ENCODE measurements at places on chromosomes 16 and 17.

- no peak for DNase-seq
Observed at GRCh38 chr17:2050300-2051060, 4.4 kb upstream of the HIC1 start.

GRCh38 chr17:15213381-15214087, 51.6 kb downstream of the PMP22 start:
- DNase-seq: no peak

DNA sequence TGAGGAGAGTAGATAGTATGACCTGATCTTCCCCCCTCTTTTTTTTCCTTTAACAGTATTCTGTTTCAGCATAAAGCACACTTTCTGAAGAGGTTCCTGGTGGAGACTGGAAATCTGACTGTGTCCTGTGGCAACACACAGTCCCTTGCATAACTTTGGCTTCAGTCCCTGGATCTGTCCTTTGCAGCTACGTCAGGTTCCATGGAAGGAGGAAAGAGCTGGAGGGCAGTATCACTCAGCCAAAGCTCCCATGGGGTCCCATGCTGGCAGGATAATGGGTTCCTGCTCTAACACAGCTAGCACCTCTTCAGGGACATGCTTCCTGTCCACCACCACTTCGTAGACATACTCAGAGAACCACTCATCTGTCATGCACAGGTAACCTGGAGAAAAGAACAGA, 13.3 kb upstream of the SLC6A4 start:
- no peak for DNase-seq

- no peak for DNase-seq
Observed at GRCh38 chr17:72613396-72613795, 479.1 kb downstream of the SLC39A11 start.

DNA sequence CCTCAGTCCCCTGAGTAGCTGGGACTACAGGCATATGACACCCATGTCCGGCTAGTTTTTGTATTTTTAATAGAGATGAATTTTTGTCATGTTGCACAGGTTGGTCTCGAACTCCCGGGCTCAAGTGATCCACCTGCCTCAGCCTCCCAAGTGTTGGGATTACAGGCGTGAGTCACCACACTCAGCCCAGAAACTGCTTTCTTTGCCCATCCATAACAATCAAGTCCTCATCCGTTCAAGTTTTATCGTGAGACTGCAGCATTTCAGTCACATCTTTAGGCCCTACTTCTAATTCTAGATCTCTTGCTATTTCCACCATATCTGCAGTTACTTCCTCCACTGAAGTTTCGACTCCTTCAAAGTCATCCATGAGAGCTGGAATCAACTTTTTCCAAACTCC, 6.4 kb downstream of the NPRL3 start:
- no peak for DNase-seq

DNA sequence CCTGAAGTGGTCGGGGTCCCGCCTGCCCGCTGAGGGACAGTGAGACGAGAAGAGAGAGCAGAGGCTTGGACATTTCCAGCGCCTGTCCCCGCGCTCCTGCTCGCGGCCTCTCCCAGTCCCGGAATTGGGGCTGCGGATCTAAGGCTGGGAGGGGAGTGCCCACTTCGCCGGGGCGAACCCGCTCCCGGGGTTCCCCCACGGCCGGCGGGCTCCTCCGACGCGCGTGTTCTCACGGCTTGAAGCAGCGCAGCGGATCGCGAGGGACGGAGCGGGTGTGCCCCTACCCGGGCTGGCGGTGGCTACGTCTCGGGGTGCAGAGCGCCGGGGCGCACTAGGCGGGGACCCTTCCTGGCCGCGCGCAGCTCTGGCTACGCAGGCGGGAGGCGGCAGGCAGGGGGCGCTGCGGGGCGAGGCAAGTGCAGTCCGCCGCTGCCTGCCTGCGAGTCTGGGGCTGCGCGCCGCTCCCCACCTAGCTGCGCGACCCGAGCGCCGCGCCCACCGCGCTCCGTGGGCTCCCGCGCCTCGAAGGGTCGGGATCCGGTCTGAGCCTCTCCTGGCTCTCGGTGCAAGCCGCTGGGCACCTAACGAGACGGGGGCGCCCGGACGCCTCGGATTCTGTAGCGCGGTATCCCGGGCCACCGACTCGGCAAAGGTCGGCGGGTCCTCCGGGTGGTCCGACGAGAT, 1.2 kb downstream of the NGFR start:
- DNase-seq: peak; percentile 88

DNA sequence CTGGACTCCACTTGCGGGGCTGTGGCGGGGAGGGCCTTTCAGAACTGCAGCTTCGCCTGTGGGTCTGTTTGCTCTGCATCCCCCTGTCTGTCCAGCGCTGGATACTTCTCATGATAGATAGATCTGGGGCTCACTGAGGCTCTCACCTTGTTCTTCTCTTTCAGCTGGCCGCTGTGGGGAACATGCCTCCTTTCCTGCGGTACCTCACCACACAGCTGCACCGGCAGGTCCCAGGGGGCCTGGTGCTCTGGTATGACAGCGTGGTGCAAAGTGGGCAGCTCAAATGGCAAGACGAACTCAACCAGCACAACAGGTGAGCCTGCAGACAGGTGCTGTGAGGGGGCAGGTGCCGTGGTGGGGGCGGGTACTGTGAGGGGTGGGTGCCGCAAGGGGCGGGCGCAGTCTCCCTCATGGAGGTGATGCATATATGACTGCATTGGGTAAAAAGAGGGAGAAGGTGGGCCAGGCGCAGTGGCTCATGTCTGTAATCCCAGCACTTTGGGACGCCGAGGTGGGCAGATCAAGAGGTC, 6.2 kb downstream of the ENGASE start:
- DNase-seq: no peak

DNA sequence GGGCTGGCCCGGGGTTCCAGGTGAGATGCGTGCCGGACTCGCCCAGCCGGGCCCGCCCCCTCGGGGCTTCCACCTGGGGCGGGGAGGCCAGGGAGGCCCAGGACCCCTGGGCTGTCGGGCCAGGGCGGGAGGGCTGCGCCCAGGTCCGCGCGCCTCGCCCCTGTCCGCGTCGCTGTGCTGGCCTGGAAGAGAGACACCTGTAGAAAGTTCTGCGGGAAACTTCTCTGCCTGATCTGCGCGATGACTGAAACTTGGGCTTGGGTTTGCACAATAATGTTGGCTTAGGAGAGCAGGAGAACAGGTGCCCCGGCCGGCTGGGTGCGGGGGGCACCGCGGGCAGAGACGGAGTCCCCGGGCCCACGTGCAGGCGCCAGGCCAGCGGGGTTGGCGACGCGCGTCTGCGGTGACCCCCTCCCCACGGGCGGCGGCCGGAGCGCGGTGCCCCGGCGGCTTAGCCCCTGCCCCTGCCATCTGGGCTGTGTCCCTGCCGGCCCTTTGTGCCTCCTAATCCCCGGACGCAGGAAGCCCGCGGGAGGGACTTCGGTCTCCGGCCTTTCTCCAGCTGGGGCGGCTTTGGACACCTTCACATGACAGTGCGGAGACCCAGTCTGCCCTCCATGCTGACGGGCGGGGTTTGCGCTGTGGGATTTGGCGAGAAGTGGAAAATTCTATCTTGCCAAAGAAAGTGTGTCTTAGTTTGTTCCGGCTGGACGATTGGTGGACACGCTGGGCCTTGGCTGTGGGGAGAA, 483 bp downstream of the LLGL2 start:
- no peak for DNase-seq

DNA sequence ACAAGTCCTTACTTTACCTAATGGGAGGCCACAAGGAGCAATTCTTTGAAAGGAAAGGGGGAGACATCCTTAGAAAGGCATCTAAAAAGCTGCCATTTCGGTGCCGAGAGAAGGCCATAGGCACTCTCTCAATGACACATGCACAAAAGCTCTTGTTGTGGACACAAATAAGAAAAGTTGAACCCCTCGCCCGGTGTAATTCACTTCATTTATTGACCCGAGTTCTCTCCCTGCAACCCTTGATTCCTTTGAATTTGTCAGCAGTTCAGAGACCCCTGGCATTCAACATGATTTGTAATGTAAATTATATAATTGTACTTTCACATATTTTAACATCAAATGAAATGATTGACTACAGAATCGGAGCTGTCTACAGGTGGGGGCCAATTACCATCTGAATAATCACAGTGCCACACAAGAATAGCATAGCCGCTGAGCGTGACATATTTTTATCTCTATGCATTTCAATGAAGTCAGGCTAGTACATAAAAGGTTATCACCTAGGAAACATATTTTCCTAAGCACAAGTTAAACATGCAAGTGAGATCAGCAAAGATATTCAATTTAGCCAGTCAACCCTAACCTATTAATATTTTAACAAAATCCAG, 66.7 kb downstream of the IRX6 start:
- no peak for DNase-seq

- DNase-seq: no peak
Observed at GRCh38 chr16:75231570-75231969, 12.8 kb downstream of the CTRB1 start.

DNA sequence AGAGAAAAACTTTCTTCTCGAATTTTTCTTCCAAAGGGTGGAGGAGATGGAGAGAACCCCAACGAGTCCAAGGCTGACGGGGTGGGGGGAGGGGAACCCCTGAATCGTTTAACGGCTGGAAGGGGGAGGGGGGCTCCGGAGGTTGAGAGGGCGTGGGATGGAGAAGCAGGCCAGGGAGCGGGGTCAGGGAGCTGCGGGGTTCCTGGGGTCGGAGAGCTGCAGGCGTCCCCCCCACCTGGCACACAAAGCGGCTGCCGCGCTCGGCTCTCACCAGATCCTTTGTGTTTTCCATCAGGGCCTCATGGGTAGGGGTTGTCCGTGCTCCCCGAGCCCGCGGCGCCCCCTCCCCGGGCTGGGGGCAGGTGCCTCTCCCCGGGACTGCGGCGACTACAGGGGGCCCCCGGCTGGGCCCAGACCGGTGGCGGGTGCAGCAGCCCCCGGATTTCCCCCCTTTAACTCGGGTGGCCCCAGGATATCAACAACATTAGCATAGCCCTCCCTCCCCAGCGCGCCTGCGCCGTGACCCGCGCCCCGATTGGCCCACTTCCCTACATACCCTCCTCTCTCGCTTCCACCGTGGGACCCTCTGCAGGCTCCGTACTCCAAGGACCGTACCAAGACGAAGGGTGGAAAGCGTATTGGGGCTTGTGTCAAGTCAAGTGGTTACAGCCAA, at the start of gene MBTD1:
Gene MBTD1, minus strand, starts transcription at position 486 of the 673 bp plus-strand sequence. CDS start 34,888 bp downstream, outside the sequence.
- peak; percentile 92 for DNase-seq

GRCh38 chr16:11986521-11987057, 10.1 kb downstream of the SNX29 start:
- no peak for DNase-seq

DNA sequence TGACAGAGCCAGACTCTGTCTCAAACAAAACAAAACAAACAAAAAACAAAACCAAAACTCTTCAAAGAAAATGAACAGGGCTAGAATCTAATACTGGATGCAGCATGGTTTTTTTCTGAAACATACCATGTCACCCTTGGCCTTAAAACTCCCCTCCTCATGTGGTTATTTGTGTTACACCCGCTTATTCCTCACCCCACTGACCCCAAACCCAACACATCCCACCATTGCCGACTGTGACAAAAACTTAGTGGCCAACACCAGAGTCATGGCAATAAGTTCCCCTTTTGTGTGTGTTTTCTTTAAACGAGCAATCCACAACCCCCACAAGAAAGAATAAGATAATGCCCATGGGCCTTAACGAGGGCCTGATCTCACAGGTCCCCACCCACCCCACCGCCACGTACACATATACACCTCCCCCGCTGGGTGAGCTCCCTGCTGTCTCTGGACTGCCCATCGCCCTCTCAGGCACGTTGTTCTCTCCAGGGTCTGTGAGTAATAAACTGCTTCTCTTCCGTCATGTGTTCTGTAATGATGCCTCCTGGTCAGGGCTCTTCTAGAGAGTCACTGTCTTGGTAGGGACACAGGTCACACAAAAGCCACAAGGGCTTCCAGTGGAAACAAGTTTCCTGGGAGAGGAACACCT, 16.8 kb upstream of the ENGASE start:
- no peak for DNase-seq

- no peak for DNase-seq
Observed at GRCh38 chr16:49414671-49415070, 41.1 kb downstream of the C16orf78 start.

GRCh38 chr16:12132850-12133440, 156.4 kb downstream of the SNX29 start:
- no peak for DNase-seq

DNA sequence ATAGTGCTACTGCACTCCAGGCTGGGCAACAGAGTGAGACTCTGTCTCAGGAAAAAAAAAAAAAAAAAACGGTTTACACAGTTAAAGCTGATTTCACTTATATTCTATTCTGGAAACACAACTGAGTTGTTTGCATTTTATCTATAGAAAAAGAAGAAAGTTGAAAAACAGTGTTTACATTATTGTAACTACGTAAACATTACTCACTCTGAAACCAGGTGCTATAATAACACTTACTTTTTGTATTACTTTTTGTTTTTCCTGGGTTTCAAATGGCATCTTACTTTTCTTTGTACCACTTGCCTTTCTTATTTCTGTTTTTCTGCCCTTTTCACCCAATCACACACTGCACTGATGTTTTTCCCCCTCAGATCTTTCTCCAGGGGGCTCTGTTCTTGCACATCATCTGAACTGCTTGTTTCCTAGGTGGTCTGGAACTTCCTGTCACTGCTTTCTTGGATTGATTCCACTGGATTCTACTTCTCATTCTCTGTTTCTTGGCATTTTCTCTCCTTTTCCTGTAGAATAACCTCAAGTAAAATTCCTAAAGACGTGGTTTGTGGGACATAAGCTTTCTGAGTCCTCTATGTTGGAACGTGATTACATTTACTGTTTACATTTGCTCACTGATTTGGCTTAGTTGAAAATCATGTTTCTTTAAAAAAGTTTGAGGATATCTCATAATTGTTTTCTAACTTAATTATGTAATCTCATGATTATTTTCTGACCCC, 142.1 kb downstream of the HS3ST3B1 start:
- no peak for DNase-seq

- DNase-seq: no peak
Observed at GRCh38 chr17:75695141-75695829, 26.0 kb upstream of the ITGB4 start.

DNA sequence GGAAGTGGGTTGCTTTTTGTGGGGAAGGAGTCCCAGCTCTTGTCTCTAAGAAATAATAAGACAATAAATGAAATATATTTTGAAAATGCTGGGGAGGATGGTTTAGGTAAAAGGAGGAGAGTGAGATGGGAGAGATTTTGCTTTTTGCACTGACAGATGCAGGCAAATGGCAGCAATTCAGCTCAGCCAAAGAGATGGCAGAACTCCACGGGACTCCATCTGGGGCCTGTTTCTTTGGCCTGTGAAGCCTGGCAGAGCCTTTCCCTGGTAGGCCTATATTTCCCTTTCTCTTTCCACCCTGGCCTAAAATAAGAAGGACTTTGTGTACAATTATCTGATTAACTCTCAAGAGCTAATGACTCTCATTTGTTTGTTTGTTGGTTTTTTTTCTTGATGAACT, 1525.1 kb downstream of the CDH11 start:
- DNase-seq: no peak

All from activated naive CD4-positive, alpha-beta T cell (primary cell).